Dermis blood vessel endothelial cell (primary cell): ENCODE measurements at places on chromosomes 11 and 22. TPM values are rescaled to one million over a fixed set of nuclear protein-coding genes. Genes with fewer than 3 reads are reported as not detected.

DNA sequence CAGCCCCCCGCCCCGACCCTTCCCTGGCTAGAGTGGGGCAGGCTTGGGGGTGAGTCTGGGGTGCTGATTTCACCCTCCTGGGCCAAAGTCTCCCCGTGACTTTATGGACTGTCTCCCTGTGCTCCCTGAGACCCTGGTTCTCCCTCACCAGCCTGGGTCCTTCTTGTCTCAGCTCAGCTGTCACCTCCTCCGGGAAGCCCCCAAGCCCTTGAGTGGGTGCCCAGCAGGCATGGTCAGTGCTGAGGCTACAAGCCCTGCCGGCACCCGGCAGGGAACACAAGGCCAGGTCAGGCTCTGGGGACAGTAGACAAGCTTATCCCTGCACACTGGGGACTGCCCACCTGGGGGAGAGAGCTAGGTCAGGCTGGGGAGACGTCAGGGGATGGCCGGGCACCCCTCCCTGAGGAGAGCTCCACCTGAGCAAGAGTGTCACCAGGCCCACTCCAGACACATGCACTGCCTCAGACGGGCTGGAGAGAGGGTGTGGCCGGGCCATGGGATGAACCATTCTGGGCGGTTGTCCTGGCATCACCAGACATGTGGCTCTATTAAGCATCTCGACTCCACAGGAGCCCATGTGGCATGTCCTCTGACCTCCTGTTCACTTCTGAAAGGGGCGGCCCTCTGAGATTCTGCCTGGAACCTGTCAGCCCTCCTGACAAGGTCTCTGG, 22.6 kb upstream of the RTN4R start:
- DNase-seq, result no peak

- DNase-seq, result peak; percentile 57
Observed at GRCh38 chr11:22920939-22921565, 60.8 kb upstream of the CCDC179 start.

TMPRSS4 gene
- not detected in 2 replicates for total RNA-seq

PGA5 gene
- not detected in 2 replicates for total RNA-seq

DNA sequence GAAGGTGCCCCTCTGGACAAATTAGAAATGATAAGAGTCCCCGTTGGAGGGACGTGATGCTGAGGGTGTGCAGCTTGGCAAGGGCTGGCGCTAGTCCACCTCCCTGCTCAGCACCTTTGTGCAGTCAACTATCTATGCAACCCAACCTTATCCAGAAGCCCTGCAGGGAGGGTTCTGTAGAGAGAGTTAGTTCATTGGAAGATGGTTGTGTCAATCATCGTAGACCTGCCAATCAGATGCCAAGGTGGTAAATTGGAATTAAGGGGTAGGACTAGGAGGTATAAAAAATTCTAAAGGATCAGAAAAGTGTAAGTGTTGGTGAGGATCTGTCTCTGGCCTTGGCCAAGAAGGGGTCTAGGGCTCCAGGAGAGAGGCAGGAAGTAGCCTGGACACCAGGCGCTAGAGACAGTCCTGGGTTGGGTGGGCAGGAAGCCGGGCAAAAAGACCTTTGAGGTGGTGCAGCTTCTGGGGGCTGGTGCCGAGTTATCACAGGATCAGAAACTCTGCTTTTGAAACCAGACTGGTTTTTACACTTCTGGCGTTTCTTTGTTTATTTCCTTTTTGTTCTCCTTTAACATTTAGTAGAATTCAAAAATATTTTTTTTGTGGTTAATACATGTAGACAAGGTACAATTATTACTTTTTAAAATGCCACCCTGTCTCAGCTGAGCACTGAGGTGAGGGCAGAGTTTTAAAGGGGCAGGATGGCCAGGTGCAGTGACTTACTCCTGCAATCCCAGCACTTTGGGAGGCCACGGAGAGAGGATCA, 1.6 kb downstream of the C1QTNF6 start:
- peak; percentile 94 for DNase-seq

DNA sequence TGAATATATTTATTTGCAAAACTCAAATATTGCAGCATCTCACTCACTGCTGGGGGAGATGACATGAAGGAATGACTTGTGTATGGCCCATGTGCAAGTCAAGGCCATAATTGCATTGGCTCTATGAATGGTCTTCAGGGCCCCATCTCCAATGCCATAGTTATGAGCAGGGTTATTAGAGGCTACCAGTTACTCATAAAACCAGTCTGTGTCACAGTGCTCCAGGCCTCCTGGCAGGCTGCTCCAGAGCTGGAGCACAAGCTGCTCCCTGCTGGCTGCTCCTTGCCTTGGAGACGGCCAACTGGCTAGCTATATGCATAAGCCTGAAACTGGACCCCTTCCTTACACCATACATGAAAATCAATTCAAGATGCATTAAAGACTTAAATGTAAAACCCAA, 145.7 kb downstream of the TRPC6 start:
- no peak for DNase-seq

BATF2 gene
- total RNA-seq, result 0.34 and 1.1 TPM in 2 replicates

DNA sequence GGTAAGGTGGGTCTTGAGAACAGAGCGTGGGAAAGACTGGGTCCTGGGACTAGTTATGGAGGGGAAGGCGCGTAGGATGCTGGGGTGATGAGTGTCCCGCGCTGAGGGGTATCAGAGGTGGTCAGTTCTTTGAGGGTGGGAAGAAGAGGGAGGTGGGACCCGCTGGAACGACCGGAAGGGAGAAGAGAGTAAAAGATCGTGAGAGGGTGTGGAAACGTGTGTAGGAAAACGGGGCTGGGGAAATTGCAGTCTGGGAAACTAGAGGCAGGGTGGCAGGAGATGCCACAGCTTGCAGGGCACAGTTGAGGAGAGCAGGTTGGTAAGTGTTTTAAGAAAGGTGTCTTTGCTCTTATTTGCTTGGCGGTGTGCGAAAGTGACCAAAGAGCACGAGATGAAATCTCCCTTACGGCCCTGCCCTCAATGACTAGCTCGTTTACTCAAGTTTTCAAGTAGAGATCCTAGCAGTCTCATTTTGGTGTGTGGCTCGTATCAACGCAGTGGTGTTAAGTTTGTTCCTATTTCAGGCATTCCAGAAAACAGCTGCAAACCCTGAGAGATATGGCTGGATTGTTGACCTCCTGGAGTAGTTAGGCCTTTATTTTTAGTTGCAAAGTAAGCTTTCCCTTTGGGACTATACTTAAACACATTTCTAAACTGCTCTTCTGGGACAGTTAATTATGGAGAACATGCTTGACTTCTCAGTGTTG, 615 bp downstream of the STT3A start:
- peak; percentile 42 for DNase-seq

GRCh38 chr22:17060126-17060525, 24.7 kb upstream of the IL17RA start:
- DNase-seq, result no peak

OR52A1 gene
- total RNA-seq, result not detected in 2 replicates

WBP2NL gene
- 0.34 TPM in 1 of 2 replicates, not detected in the other for total RNA-seq

- peak; percentile 51 for DNase-seq
Observed at GRCh38 chr11:62501432-62501891, 45.1 kb downstream of the AHNAK start.

KLHL35 gene
- 0.85 and 1.5 TPM in 2 replicates for total RNA-seq

DNA sequence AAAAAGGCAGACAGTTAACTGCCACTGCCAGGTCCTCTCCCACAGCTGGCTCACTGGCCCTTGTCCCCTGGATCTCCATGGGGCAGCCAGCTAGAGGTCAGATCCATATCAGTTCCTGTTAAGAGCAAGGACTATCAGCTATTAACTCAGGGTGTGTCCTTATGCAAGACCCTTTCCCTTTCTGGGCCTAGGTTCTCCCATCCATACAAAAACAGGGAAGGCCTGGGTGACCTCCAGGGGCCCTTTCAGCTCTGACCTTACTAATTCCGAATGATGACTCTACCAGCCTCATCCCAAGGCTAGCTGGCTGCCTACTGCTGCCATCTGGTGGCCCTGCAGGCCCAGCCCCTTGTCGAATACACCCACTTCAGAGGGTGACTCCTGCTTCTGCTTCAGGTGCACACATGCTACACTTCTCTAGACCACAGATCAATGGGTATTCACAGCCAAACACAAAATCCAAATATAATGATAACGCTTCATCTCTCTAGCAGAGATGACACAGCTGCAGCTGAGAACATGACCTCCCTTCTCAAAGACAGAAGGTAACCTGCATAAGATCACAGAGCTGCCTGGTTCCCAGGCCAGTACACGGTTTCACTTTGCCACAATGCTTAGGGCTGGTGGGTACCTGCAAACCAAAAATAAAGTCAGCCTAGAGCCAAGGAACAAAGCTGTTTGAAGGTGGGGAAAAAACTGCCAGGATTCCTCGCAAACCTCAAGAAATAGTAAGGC, 34.1 kb downstream of the SERGEF start:
- DNase-seq, result peak; percentile 76

GRCh38 chr11:74462631-74463030, 4.7 kb downstream of the KCNE3 start:
- no peak for DNase-seq

DNA sequence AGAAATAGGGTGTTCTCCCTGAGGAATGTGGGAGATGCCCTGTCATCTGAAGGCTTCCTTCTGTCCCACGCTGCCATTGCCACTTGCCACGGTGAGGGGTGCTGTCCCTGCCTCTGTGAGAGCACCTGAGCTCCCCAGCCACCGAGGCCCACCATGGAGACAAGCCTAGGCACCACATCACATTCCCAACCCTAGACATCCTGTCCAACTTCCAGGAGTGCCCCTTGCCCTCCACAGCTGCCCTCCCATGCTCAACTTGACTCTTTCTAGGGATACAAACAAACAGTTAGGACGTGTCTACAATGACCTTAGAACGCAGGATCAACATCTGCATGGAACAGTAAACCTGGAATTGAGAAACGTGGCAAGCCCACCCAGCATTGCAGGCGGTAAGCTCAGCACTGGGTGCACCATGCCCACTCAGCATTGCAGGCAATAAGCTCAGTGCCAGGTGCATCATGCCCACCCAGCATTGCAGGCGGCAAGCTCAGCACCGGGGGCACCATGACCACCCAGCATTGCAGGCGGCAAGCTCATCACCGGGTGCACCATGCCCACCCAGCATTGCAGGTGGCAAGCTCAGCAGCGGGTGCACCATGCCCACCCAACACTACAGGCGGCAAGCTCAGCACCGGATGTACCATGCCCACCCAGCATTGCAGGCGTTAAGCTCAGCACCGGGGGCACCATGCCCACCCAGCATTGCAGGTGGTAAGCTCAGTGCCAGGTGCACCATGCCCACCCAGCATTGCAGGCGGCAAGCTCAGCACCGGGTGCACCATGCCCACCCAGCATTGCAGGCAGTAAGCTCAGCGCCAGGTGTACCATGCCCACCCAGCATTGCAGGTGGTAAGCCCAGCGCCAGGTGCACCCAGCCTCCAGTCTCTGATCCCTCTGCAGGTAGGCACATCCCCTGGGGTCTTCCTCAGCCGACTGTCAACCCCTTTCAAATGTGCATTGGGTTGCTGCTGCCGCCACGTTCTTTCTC, 1463.9 kb downstream of the TBC1D22A start:
- DNase-seq, result no peak

- DNase-seq, result no peak
Observed at GRCh38 chr11:61602775-61603569, 22.1 kb upstream of the SYT7 start.

- no peak for DNase-seq
Observed at GRCh38 chr11:10307022-10307399, 2.1 kb downstream of the ADM start.

DNA sequence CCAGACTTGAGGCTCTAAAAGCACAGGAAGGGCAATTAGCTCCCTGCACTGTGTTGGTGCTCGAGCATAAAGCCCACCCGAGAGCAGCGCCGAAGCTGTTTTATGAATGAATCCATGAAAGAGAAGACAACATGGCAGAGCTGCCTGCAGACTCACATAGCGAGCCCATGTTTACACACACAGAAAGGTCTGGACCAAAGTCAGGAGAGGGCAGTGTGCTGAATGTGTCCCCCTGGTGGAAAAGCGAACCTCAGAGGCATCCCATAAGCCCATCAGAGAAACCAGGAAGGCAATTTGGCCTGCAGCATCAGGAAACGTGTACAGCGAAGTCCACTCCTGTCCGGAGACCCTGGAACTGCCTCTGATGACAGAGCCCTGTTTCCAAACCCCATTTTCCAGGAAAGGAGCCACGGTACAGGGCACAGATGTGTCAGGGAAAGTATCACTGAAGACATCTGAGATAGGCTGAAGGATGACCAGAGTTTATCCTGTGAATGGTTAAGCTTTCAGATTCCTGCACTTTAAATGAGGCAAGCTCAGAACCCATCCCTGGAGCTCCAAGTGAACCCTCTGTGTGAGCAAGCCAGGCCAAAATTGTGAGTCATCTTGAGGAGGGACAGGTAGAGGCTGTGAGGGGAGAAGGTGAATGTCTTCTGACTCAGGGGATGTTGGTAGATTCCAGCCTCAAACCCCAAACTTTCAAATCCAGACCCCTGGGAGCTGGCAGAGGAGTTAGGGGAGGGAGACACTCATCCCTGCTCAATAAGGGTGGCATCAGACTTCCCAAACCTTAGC, 36.9 kb downstream of the CHRDL2 start:
- DNase-seq, result peak; percentile 42

GRCh38 chr22:44884968-44885805, 124.6 kb downstream of the PHF21B start:
- DNase-seq, result no peak
